ENCODE measurements at places on chromosomes 6 and 20.

DNA sequence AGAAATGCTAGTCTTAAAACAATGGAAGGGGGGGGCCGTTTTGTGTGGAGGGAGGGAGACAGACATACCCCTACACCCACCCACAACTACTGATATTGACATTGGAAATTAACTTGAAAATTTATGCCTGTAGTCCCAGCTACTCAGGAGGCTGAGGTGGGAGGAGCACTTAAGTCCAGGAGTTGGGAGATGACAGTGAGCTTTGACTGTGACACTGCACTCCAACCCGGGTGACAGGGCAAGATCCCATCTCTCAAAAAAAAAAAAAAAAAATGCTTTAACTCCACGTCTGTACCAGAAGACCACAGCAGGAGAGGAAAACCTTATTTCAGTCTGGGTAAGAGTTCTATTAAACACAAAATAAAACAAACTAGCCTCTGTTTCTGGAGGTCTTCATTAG is 2.2 kb downstream of the TBC1D20 start:
- DNase-seq: no peak

- DNase-seq: no peak
Observed at GRCh38 chr6:119614138-119614537, 264.6 kb upstream of the MAN1A1 start.

- DNase-seq: no peak
Observed at GRCh38 chr6:147744012-147744411, 235.5 kb downstream of the SAMD5 start.

GRCh38 chr6:107348224-107348623 is 111.1 kb downstream of the PDSS2 start:
- no peak for DNase-seq

DNA sequence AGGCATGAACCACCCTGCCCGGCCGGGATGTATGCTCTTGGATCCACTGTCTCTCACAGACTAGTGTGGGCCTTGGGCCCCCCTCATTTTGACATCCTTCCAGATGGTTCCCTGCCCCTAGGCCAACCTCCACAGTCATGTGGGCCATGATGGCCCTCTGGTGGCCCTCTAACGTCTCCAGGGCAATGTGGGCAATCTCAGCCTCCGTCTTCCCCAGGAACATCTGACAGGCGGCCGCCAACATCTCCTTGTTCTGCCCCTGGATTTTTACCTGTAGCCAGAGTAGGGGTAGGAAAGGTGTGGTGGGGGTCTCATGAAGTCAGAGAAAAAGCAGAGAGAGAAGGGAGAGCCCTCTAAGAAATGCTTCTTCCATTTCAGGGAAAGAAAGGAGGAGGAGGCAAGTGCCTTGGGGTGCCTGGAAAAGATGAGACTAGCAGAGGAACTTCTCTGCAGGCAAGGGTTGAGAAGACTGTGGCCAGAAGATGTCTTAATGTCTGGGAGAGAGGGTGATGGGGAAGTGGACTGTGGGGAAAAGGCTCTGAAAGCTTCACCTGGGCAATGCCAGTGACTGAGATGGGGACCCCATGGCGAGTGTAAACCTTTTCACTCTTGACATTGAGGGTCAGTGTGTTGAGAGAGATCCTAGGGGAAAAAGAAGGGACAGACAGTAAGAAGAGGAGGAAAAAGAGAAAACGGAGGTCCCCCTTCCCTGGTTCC is 1.3 kb downstream of the FLOT1 start:
- no peak for DNase-seq

DNA sequence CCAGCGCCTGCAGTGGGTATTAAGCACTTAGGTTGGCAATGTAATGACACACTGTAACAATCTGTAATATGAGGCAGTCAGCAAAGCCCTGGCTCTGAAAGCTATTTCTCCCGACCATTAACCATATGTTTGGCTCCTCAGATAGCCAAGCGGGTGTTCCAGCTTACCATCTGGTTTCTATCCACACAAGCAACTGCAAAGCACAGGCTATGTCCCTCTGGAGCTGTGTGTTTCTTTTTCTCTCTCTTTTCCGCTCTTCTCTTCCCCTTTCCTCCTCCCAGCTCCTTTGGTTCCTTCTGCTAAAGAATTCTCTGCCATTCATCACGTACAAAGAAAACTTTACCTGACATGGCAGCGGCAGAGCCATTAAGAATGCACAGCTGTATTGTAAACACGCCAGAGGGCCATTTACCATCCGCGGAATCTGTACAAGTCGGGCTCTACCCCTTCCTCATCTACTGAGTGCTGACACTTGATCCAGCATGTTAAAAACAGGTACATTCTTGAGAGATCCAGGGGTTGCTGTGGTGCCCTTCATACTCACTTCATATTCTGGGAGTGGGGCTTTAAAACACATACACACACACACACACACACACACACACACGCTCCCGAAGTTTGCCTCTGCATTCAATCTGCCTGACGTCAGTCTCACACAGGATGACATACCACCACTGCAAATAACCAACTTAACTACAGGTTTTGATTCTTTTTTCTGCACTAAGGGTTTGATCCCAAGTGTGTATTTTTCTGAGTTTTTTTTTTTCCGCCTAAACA is 77.2 kb downstream of the BACH2 start:
- no peak for DNase-seq

- no peak for DNase-seq
Observed at GRCh38 chr20:3067139-3068014, 4.0 kb upstream of the OXT start.

GRCh38 chr6:122749451-122750050 is 30.0 kb upstream of the FABP7 start:
- no peak for DNase-seq

- no peak for DNase-seq
Observed at GRCh38 chr6:90488816-90489215, 98.1 kb downstream of the MAP3K7 start.

DNA sequence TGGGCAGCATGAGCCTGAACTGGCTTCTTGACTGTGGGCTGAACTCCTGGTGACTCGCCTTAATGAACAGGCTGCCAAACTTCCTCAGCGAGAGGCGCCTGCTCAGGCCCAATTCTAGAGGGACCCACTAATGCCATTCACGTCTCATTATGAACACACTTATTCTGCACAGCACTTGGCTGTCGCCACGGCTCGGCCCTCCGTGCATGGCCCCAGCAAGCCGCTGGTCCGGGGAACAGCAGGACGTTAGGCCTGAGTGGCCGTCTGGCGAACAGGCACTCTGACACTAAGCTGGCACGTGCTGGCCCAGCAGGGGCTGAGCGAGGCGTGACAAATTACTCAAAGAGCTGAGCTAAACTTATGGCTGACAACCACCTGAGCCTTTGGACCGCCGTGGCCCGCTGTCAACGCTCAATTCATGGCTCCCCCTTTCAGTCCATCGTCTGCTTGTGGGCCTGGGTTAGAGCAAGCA is 45.9 kb downstream of the INSM1 start:
- DNase-seq: no peak

DNA sequence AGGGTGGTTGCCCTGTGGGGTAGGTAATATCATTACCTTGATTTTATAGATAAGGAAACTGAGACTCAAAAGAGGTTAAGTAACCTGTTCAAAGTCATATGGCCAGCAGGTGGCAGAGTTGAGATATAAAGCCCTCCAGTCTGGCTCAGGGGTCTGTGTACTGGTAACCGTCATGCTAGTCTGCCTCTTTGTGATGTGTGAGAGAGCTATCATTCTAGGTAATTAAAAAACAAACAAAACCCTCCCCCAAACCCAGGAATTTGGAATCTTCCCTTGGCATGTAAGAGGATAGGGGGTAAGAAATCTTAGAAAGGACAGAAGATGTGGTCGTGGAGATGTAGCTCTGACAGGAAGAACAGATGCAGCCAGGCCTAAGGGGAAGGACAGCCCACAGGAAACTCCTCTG is 206.0 kb downstream of the CDC5L start:
- DNase-seq: peak; percentile 17

All from keratinocyte (primary cell).